ENCODE measurements at places on chromosomes 1 and 21. TPM values are rescaled to one million over a fixed set of nuclear protein-coding genes. Genes with fewer than 3 reads are reported as not detected.

DNA sequence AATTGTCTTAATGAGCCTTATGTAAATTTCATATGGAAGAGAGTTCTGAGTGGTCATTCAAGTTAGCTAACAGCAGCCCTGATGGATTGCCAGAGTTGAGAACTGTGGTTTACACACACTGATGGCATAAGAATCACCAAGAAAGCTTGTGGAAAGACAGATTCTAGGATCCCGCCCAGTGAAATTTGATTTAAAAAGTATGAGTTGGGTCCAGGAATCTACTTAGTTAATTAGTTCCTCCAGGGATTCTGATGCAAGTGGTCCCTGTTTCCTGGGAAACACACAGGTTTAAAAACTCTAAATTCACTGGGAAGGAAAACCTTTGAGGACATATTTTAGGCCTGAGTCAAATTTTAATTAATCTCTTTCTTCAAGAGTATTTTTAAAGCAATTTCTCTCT, 144.3 kb downstream of the NTPCR start:
- ATAC-seq, result no peak

DNA sequence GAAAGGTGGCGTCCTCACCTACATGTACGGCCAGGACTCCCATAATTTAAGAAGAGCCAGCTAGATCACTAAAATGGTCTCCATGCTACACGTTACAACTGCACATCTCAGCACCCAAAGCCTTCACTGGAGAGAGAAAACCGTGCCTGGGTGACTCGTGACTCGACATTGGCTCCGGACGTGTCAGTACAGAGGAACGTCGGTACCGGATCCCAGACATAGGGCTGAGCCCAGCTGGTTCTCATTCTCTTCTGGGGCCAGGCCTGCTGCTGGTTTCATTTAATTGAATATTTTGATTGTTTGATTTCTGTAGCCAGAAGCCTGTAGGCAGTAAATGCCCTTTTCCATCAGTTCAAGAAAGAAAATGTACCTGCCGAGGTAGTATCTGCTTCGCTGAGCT, 93.1 kb downstream of the HHIPL2 start:
- peak; percentile 44 for ATAC-seq

GRCh38 chr1:156859523-156860112, 701 bp upstream of the INSRR start:
- peak; percentile 6 for ATAC-seq

GRCh38 chr1:25792115-25792514, 7.9 kb upstream of the SELENON start:
- ATAC-seq, result no peak

DNA sequence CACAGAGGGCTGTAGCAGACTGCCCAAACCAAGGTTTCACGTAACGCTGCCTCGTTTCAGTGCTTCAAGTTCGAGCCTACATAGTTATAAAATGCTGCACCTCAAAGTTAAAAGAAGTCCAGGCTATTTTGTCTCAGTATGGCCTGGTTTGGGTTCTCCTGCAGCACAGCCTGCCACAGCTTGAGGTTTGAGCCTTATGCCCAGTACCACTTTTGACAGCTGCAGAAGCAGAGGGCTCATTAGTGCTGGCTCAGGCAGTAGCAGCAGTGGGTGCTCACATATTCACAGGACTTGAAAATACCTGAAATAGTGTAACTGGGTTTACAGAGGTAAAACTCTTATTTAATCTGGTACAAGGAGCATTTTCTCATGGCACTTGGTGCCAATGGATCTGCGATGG, 15.3 kb downstream of the SPATA46 start:
- no peak for ATAC-seq

GRCh38 chr1:218553197-218553596, 208.1 kb downstream of the TGFB2 start:
- ATAC-seq, result no peak

GRCh38 chr1:25061261-25061995, 131.4 kb upstream of the RUNX3 start:
- no peak for ATAC-seq

- peak; percentile 96 for ATAC-seq
These were observed 99.1 kb downstream of the MT1HL1 start for GRCh38 chr1:236904892-236905741.

- ATAC-seq, result no peak
These were observed 35.2 kb downstream of the DPT start for GRCh38 chr1:168693872-168694238.

GRCh38 chr21:45888386-45889009, 93.1 kb upstream of the COL6A1 start:
- no peak for ATAC-seq

DNA sequence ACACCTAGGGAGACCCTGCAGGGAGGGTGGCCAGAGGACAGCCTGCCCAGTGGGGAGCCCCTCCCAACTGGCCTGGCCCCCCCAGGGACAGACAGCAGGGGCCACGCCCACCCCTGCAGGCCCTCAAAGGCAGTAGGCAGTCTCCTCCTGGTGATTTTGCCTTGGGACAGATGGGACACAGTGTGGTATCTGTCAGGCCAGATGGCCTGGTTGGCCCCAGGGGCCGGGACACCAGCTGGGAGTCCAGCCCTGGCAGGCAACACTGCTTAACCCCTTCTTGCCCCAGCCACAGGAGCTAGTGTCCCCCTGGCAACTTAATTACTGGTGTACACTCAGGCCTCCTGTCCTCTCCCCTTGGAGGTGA, 17.8 kb downstream of the IFFO2 start:
- ATAC-seq, result peak; percentile 66

GRCh38 chr1:7703321-7704213, 67.5 kb upstream of the VAMP3 start:
- ATAC-seq, result peak; percentile 25

DNA sequence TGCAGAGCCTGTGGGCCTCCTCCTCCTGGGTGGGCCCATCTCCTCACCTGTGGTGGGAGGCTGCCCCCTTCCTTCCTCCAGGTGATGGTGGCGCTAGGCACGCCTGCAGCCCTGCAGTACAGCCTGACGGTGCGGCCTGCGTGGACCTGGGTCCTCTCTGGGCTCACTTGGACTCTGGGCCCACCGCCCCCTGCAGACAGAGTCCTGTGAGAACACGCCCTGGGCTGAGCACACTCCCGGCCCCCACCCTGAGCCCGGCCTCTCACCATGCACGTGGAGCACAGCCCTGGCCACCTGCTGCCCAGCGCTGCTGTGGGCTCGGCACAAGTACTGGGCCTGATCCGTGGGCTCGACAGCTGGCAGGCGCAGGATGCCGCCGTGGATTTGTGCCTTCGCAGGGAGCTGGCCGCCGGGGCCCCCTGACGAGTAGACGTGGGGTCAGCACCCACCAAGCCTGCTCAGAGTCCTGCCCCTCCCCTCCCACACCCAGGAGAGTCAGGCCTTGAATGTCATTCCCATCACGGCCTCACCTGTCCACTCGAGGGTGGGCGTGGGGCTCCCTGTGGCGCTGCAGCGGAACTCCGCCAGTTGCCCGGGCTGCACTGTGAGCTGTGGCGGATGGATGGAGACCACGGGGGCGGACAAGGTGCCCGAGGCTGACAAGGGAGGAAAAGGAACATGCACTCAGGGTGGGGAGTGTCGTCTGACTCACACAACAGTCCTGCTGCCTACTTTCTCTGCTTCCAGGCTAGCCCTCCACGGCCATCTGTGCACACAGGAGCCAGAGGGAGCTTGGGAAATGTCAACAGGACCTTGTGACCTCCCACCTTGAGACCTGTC, 43.4 kb downstream of the LDLRAD2 start:
- ATAC-seq, result no peak

GRCh38 chr1:195562074-195562473, 1046.2 kb downstream of the KCNT2 start:
- no peak for ATAC-seq

DNA sequence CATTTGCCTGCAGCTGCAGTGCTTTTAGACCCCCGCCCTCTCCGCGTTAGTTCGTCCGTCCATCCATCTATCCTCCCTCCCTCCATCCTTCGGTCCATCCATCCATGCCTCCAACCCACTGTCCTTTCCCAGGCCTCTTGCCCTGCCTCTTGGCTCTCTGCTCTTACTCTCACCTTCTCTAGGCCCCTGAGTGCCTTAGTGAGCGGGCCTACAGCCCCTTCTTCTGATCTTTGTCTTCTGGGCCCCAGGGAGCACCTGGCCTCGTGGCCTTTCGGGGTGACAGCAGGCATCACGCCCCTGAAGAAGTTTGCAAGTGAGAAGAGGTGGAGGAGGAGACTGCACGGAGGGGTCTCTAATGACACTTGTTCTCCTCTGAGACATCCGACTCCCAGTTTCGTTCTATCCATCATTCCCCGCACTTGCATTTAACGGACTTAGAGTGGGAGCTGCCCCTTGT, 842 bp downstream of the ATXN7L2 start:
- ATAC-seq, result no peak

GRCh38 chr1:30196872-30197638, 526.3 kb downstream of the MATN1 start:
- ATAC-seq, result no peak

DNA sequence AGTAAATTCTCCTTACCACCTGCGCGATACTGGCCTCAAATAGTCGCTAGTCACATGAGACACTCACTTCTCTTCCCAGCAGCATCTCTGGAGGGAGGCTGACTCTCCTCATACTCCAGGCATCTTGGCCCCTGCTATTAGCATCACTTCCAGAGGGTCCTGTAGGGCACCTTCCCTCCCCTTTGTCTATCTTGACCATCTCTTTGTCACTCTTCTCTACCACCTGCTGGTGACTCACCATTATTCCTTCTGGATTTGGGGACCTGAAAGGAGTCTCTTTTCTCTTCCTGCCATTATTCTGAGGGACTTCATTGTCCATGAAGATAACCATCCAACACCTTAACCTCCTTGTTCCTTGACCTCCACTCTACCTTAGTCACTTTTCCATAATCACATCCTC, 31.7 kb upstream of the GPR37L1 start:
- no peak for ATAC-seq

- no peak for ATAC-seq
These were observed 276.6 kb downstream of the NFIA start for GRCh38 chr1:61358770-61359455.

- no peak for ATAC-seq
These were observed 294.0 kb upstream of the PTBP2 start for GRCh38 chr1:96427616-96428015.

DNA sequence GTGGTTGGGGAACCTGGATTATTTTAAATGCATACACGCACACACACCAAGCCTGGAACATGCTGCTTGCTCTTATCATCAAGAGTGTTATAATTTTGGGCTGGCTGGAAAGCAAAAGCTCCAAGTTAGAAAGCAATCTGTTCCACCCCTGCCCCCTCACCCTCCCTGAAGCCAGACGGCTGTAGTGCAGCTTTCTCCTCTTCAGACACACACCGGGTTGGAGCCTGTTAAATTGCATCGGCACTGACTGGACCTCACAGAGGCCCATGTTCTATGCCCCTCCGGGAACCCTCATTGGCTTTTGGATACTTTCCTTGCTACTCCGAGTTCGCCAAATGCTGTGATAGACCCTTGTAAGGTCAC, 90.6 kb upstream of the KCNJ15 start:
- ATAC-seq, result no peak

GRCh38 chr1:26359981-26360806, 6.3 kb upstream of the CRYBG2 start:
- ATAC-seq, result peak; percentile 19

Gene ZNF644
- total RNA-seq, result 89.5 TPM

Gene HCRTR1
- 0.79 TPM for total RNA-seq

Gene VCAM1
- total RNA-seq, result 0.11 TPM

Gene CRB1
- 0.81 TPM for total RNA-seq

Gene CFAP141
- not detected for total RNA-seq

Gene FALEC
- total RNA-seq, result 4.1 TPM
